Osteocyte (in vitro differentiated cells): ENCODE measurements at places on chromosomes 3 and 15. TPM values are rescaled to one million over a fixed set of nuclear protein-coding genes. Genes with fewer than 3 reads are reported as not detected.
A peak's percentile ranks its signal among the peaks of the same experiment; 100 is the strongest.

- no peaks in the 10 kb centered on the region for H3K36me3 ChIP-seq
- H3K4me3 ChIP-seq, result no peak overlapping the region
Measured at GRCh38 chr15:81101894-81102815, 31.9 kb upstream of the CFAP161 start.

BRK1 gene
- total RNA-seq, result 140 and 144 TPM in 2 replicates

DNA sequence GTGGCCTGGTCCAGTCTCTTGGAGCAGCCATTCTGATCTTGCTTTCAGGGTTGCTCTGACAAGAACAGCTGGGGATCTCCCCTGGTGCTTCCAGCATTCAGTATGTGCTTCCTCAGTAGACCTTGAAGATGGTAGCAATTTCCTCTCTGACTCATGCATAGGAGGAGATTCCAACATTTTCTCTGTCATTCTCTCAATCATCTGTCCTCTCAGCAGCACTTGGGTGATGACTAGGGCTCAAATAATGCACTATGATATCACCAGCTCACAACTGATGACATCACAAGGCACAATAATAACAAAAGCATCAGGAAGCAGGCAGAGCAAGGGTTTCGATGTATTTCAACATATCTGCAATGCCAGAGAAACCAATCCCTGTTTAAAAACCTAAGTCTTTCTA lies 52.7 kb downstream of the NFKBIZ start:
- H3K4me1 ChIP-seq, result no peaks in the 10 kb centered on the region
- H3K36me3 ChIP-seq, result no peaks in the 10 kb centered on the region
- DNase-seq, result no peak
- no peaks in the 10 kb centered on the region for H3K27me3 ChIP-seq
- no peak overlapping the region for H3K4me3 ChIP-seq
- H3K27ac ChIP-seq, result no peak overlapping the region

DNA sequence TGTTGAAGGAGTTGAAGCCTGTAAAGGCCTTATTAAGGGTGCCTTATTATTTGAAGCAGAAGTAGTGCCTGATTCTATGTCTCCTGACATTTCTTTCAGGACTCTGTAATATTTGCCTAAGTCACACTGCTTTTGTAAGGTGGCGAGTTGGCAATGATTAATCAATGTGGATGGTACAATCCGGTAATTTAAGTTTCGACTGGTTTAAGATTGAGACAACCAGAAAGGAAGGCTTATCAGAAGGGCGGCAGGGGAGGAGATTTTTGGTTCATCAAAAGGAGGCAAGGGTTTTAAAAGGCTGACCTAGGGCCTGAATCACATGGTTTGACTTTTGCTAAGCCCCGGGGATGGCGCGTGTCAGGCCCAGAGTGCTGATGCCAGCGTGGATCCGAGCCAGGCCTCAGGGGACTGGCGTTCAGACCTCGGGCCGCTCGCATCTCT lies 830 bp upstream of the RNF13 start:
- peaks cover 8% of the 10 kb centered on the region for H3K27me3 ChIP-seq
- DNase-seq, result no peak
- H3K27ac ChIP-seq, result peak overlapping the region; percentile 99
- H3K4me3 ChIP-seq, result peak overlapping the region; percentile 95
- H3K36me3 ChIP-seq, result no peaks in the 10 kb centered on the region

COL6A6 gene
- total RNA-seq, result not detected in 2 replicates

KCNMB3 gene
- 2.6 and 3.2 TPM in 2 replicates for total RNA-seq

GPR160 gene
- 0.27 TPM in 1 of 2 replicates, not detected in the other for total RNA-seq

GTPBP8 gene
- 18.2 and 19.9 TPM in 2 replicates for total RNA-seq

CCK gene
- total RNA-seq, result not detected in 2 replicates

DNA sequence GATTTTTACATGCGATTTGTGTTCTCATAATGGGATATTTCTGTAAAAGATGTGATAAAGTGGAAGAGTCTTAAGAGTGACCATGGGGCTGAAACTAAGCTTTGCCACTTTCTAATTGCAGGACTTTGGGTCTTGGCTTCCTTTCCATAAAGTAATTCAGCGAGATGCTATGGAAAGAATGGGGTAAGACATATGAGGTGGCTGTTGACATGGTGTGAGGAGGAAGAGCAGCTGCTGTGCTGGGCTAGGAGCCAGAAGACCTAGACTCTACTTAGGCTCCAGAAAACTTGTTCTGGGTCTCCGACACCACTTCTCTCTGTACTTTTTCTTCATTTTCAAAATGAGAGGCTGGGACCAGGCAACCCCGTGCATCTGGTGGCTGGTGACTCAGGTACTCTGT lies 654.5 kb upstream of the CFAP20DC start:
- H3K27ac ChIP-seq, result no peak overlapping the region
- H3K4me3 ChIP-seq, result no peak overlapping the region
- H3K4me1 ChIP-seq, result no peaks in the 10 kb centered on the region
- no peak for DNase-seq
- H3K27me3 ChIP-seq, result no peaks in the 10 kb centered on the region

GRCh38 chr15:27486683-27487647 lies 516.0 kb downstream of the GABRG3 start:
- no peaks in the 10 kb centered on the region for H3K4me1 ChIP-seq
- DNase-seq, result no peak
- H3K27ac ChIP-seq, result no peak overlapping the region
- H3K36me3 ChIP-seq, result no peaks in the 10 kb centered on the region
- H3K27me3 ChIP-seq, result no peaks in the 10 kb centered on the region
- no peak overlapping the region for H3K4me3 ChIP-seq

CLEC3B gene
- total RNA-seq, result 166 and 181 TPM in 2 replicates

GRCh38 chr3:179731544-179731943 lies 78.7 kb downstream of the USP13 start:
- H3K27ac ChIP-seq, result peak overlapping the region; percentile 32
- no peaks in the 10 kb centered on the region for H3K27me3 ChIP-seq
- H3K4me1 ChIP-seq, result no peaks in the 10 kb centered on the region
- no peak for DNase-seq

SLC30A4 gene
- total RNA-seq, result 14.8 and 15.4 TPM in 2 replicates

DNA sequence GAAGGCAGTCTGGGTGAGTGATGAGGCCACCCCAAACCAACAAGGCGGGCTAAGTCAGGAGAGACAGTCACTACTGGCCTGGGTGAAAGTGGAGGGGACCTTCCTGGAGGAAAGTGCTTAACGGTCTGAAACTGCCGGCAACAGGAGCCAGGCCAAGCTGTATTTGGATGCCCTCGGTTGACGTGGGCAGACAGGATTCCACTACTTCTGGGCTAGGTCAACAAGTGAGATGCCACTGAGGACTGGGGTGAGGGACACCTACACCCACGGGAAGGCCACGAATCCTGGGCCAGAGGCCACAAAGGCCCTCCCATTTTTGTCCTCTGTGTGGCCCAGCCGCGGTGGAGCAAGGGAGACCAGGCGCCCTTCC lies 12.3 kb downstream of the SPTBN5 start:
- no peak for DNase-seq
- H3K27ac ChIP-seq, result no peak overlapping the region
- no peak overlapping the region for H3K4me3 ChIP-seq
- H3K36me3 ChIP-seq, result peaks cover 2% of the 10 kb centered on the region
- H3K4me1 ChIP-seq, result peaks cover 8% of the 10 kb centered on the region
- no peaks in the 10 kb centered on the region for H3K27me3 ChIP-seq

DNA sequence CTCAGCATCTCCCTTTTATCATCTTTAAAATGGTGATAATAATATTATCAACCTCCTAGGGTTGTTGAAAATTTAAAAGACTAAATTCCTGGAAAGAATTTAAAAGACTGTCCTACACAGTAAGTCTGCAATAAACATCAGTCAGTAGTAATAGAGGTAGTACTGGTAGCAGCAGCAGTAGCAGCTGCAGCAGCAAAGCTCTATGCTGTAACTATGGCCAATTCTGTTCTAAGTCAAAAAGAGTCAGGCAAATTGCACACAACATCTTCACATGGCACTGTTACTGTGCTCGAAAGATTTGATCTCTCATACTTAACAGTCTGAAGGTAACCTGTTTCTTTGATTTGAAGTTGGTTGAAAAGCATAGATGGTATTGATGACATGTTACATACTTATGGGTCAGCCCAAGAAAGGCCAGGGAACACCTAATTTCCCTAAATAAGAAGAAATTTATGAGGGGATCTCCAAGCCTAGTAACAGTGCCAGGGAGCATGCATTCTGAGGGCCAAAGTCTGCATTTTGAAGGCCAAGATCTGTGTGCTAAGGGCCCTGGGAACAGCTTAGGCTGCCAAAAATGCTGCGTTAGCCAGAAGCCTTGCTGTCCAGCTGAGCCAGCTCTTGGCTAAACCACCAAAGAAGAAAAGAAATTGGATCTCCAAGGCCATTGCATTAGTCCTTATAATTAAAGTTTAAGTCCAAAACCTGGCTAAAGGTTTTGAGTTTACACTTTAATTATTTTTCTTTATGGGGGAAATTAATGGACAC lies 68.2 kb downstream of the SIDT1 start:
- peaks cover 29% of the 10 kb centered on the region for H3K27me3 ChIP-seq
- no peaks in the 10 kb centered on the region for H3K4me1 ChIP-seq
- H3K36me3 ChIP-seq, result no peaks in the 10 kb centered on the region
- no peak overlapping the region for H3K4me3 ChIP-seq

DNA sequence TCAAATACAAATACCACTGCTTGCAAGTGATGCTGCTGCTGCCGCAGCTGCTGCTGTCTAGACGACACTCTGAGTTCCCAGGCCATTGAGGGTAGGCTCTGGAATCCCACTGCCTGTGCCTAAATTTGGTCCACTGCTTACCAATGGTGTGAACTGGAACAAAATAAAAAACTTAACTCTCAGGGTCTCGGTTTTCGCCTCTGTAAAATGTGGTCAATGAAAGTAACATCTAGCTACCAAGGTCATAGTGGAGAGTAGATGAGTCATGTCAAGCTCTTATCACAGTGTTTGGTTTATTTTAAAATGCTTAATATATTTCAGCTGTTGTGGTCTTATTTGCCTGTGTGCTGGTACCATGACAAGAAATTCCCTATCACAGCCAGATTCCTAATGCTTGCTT lies 299.3 kb downstream of the CLSTN2 start:
- no peak overlapping the region for H3K27ac ChIP-seq
- no peaks in the 10 kb centered on the region for H3K27me3 ChIP-seq
- peaks cover 7% of the 10 kb centered on the region for H3K4me1 ChIP-seq
- peaks cover 2% of the 10 kb centered on the region for H3K36me3 ChIP-seq
- no peak overlapping the region for H3K4me3 ChIP-seq

CTXN2 gene
- total RNA-seq, result not detected in 2 replicates

DNA sequence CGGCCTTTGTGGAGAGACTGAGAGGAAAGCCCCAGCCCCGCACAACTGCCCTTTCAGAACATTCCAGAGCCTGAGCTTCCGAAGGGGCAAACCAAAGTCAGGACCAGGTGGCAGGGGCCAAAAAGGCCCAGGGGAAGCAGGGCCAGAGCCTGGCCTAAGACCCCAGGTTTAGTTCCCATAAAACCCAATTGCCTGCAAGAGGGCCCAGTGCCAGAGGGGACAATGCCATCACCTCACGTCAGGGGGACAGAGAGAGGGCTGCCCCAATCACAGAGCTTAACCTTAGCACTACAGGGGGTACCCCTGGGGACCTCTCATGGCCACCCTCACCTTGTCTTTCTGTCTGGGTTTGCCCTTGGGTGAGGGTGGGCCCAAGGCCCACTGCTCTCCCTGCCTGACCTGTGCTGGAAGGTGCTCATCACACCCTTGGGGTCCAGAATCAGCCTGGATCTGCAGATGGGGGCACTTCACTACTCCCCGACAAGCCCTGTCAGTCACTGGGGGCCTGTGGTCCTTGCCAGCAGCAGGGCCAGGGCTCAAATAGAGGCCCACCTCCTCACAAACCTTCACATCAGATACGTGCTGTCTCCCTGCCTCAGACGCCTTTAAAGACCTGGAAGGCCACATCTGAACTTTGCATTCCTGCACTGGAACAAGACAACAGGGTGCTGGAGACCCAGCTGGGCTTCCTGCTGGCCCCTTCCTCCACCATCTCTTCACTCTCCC lies 3.8 kb downstream of the CALML4 start:
- no peaks in the 10 kb centered on the region for H3K27me3 ChIP-seq
- peak; percentile 70 for DNase-seq
- H3K27ac ChIP-seq, result no peak overlapping the region
- no peak overlapping the region for H3K4me3 ChIP-seq

GRCh38 chr3:185770109-185770508 lies 54.7 kb downstream of the IGF2BP2 start:
- H3K4me1 ChIP-seq, result peaks cover 51% of the 10 kb centered on the region
- no peaks in the 10 kb centered on the region for H3K27me3 ChIP-seq
- no peaks in the 10 kb centered on the region for H3K36me3 ChIP-seq
- no peak overlapping the region for H3K4me3 ChIP-seq
- no peak for DNase-seq

HSPBAP1 gene
- total RNA-seq, result 9.3 and 9.9 TPM in 2 replicates

CERS3 gene
- not detected in 2 replicates for total RNA-seq

- H3K36me3 ChIP-seq, result no peaks in the 10 kb centered on the region
- no peaks in the 10 kb centered on the region for H3K27me3 ChIP-seq
- peak; percentile 99 for DNase-seq
- peaks cover 62% of the 10 kb centered on the region for H3K4me1 ChIP-seq
Measured at GRCh38 chr15:63188926-63189871, at the start of gene RAB8B. Gene RAB8B (plus strand): TSS chr15:63189606. CDS start chr15:63189625, 19 bp downstream.

DNA sequence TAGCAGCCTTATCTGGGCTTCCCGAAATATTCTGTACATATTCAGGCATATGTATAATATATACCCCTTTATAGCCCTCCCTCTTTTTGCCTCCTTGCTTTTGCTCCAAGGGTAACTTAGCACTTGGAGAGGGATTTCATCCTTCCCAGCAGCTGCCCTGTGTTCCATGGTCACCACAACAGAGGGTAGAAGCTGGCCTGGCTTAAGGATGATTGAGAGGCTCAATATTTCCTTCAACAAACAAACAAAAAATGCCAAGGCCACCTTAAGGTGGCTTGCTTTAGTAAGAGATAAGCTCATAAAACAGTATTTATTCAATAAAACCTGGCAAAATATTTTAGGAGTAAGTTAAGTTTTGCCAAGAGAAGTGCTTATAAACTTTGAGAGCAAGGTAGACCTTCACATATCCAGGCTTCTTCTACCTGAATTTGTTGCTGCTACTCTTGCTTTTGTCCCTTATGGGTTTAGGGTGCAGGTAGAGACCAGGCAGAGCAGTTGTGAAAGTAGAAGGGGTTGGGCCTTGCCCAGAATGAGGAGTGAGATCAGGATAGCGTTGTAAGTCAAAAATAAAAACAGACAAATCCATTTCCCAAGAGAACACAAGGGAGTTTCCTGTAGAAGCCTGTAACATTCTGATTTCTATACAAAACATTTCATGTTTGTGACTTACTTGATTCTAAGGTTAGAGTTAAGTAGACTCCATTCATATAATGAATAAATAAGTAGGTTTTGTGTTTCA lies 52.7 kb upstream of the ATOSA start:
- no peak overlapping the region for H3K27ac ChIP-seq
- H3K36me3 ChIP-seq, result no peaks in the 10 kb centered on the region
- peaks cover 2% of the 10 kb centered on the region for H3K27me3 ChIP-seq
- peaks cover 19% of the 10 kb centered on the region for H3K4me1 ChIP-seq
- no peak for DNase-seq
- H3K4me3 ChIP-seq, result no peak overlapping the region

GRCh38 chr3:108006881-108007331 lies 83.9 kb downstream of the CD47 start:
- peaks cover 8% of the 10 kb centered on the region for H3K27me3 ChIP-seq
- H3K4me1 ChIP-seq, result no peaks in the 10 kb centered on the region
- no peaks in the 10 kb centered on the region for H3K36me3 ChIP-seq
- DNase-seq, result no peak
- no peak overlapping the region for H3K4me3 ChIP-seq
- no peak overlapping the region for H3K27ac ChIP-seq

ATP13A5 gene
- not detected in 2 replicates for total RNA-seq

- H3K27ac ChIP-seq, result peak overlapping the region; percentile 35
- no peaks in the 10 kb centered on the region for H3K27me3 ChIP-seq
Measured at GRCh38 chr15:27061739-27062138, 90.8 kb downstream of the GABRG3 start.

GRCh38 chr3:196081002-196081833 lies 672 bp downstream of the TFRC start:
- peaks cover 3% of the 10 kb centered on the region for H3K27me3 ChIP-seq
- peaks cover 2% of the 10 kb centered on the region for H3K36me3 ChIP-seq
- H3K27ac ChIP-seq, result peak overlapping the region; percentile 71
- peak; percentile 86 for DNase-seq

CPN2 gene
- total RNA-seq, result not detected in 2 replicates

PRRT3 gene
- 6.6 and 7.9 TPM in 2 replicates for total RNA-seq
